ENCODE measurements at places on chromosomes 1 and 21.

- DNase-seq, result no peak
Measured at GRCh38 chr1:78277253-78277652, 213.5 kb upstream of the PTGFR start.

DNA sequence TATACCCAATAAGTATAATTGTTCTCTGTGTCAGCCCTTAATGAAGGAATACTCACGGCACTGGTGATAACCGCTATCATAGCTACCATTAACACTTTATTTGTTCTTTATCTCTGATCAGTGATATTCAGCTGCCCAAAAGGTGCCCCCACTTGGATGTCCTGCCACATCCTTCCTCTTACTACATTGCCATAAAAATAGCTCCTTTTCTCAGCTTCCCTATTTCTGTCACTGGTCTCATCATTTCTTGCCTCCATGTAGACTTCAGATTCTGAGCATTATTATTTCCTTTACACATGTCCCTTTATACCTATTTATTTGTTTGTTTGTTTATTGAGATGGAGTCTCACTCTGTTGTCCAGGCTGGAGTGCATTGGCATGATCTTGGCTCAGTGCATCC is 2.7 kb upstream of the RAB29 start:
- DNase-seq, result no peak

GRCh38 chr1:226677027-226678020 is 61.8 kb downstream of the ITPKB start:
- DNase-seq, result peak; percentile 77

- no peak for DNase-seq
Measured at GRCh38 chr1:55697997-55698535, 482.9 kb upstream of the USP24 start.

DNA sequence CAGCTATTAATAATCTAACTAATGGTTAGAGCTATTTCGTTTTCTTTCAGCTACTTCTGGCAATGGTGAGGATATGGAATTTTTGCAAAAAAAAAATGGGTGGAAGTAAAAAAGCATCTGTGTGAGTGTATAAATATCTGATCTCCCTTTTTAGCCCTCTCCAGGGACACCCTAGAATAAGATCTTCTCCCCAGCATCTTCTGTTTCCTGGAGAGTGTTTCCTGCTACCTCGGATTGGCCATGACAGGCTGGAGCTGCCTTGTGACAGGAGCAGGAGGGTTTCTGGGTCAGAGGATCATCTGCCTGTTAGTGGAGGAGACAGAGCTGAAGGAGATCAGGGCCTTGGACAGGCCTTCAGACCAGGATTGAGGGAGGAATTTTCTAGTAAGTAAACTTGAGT is 23.8 kb downstream of the HSD3B2 start:
- no peak for DNase-seq

DNA sequence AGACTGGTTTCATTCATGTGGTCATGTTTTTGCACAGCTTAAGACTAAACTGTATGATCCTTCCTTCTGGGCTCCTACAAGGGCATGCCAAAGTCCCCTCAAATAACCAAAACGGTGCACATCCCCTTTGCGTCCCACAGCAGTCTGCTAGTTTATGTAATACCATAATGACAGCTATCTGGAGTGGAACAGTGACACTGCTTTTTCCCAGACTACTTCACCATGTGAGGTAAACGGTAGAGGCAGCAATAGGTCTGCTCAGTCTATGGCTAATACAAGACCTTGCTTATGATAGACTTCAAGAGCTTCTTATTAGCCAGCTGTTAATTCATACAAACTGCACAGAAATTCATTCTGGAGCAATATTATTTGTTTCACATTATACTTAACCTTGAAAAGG is 395.5 kb downstream of the SMYD3 start:
- no peak for DNase-seq

GRCh38 chr1:99943223-99943794 is 26.5 kb upstream of the SLC35A3 start:
- DNase-seq, result no peak

- DNase-seq, result no peak
Measured at GRCh38 chr1:207444514-207445217, 9.5 kb upstream of the CR2 start.
